Activated CD4-positive, CD25-positive, alpha-beta regulatory T cell treated with anti-CD3 and anti-CD28 coated beads, Interleukin-2, amount 50 U/mL, for 72 hours (primary cell): ENCODE measurements at places on chromosomes 3 and 15.

DNA sequence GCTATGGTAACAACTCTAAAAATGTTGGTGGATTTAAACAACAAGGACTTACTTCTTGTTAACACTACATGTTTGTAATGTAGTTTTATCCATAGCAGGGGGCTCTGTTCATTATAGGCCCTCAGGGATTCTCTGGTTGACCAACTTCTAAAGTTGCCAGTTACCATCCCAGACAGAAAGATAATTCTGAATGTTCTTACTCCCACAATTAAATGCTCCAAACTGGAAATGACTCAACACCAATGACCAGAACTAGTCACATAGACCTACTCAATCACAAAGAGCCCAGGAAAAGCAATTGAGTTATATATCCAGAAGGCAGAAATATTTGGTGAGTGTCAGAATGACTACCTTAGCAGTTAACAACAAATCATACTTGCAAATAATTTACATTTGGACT is 199.3 kb upstream of the UMPS start:
- no peak for DNase-seq

- no peak for DNase-seq
These were observed 31.6 kb downstream of the TIPARP start for GRCh38 chr3:156705761-156706616.

DNA sequence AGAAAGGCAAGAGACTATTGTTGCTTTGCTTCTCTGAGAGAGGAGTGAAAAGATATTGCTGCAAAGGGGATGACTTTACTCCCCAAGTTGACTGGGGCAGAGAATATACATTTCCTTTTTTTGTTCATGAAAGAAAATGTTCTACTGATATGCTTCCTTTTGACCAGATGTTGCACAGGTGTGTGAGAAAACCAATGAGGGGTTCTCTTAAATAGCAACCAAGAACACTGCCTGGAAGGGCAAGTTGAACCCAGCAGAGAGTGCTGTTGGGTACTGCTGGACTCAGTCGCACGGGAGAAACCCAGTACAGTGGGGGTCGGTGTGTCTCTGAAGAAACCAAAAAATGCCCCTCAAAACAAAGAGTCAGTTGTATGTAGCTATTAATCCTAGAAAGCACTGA is 101.2 kb downstream of the CHST2 start:
- DNase-seq, result no peak

- DNase-seq, result no peak
These were observed 12.0 kb downstream of the AMOTL2 start for GRCh38 chr3:134362221-134362620.

DNA sequence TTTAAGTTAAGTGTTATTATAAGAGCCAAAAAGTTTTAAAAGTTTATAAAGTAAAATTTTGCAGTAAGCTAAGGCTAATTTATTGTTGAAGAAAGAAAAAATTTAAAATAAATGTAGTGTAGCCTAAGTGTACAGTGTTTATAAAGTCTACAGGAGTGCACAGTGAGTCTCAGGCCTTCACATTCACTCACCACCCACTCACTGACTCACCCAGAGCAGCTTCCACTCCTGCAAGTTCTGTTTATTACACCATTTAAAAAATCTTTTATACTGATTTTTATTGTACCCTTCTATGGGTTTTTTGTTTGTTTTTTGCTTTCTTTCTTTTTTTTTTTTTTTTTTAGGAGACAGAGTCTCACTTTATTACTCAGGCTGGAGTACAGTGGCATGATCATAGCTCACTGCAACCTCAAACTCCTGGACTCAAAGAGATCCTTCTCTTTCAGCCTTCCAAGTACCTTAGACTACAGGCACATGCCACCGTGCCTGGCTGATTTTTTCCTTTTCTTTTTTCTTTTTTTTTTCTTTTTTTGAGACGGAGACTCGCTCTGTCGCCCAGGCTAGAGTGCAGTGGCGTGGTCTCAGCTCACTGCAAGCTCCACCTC is 25.9 kb downstream of the CSTA start:
- no peak for DNase-seq

- DNase-seq, result no peak
These were observed 439.1 kb upstream of the GRM7 start for GRCh38 chr3:6421666-6422445.

GRCh38 chr15:48564690-48565089 is 80.8 kb downstream of the FBN1 start:
- DNase-seq, result no peak

DNA sequence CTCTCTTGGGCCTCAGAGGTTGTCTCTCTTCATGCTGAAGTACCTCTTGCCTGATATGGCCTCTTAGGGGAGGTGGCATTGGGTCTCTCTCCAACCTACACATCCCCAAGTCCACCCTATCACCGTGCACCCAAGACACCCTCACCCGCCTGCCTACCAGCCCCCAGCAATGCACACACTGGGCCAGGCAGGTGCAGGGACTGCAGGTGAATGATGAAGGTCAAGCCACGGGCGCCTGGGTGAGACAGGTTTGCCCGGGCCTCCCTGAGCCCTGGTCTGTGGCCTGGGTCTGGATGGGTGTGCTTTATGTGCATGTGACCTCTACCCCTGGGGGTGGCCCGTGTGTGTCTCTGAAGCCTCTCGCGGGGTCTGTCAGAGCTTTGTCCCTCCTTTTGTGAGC is 68.3 kb downstream of the WNT7A start:
- no peak for DNase-seq

- DNase-seq, result no peak
These were observed 18.6 kb upstream of the TRPC1 start for GRCh38 chr3:142705198-142705597.

GRCh38 chr3:47512416-47513124 is 942 bp downstream of the ELP6 start:
- peak; percentile 49 for DNase-seq

GRCh38 chr3:103813955-103814354 is 1379.1 kb downstream of the ZPLD1 start:
- no peak for DNase-seq

GRCh38 chr3:49416867-49417266 is 4.6 kb downstream of the TCTA start:
- DNase-seq, result no peak

- DNase-seq, result no peak
These were observed 326.4 kb upstream of the ARL6 start for GRCh38 chr3:97438131-97438530.

GRCh38 chr3:15635121-15635661 is 33.6 kb downstream of the BTD start:
- no peak for DNase-seq

DNA sequence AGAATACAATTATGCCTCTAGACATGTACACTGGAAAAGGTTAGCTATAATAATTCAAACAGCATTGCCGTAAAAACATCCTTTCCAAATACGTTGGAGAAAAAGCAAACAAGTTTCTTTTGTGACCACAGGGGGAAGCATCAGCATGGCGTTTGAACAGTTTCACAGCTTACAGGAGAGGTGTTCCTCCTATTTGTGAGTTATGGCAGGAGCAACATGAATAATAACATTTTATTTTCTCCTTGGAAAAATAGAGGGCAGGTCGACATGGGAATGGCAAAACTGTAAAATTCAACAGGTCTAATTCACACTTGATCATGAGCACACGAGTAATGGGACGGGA is 39.7 kb upstream of the GADL1 start:
- no peak for DNase-seq

DNA sequence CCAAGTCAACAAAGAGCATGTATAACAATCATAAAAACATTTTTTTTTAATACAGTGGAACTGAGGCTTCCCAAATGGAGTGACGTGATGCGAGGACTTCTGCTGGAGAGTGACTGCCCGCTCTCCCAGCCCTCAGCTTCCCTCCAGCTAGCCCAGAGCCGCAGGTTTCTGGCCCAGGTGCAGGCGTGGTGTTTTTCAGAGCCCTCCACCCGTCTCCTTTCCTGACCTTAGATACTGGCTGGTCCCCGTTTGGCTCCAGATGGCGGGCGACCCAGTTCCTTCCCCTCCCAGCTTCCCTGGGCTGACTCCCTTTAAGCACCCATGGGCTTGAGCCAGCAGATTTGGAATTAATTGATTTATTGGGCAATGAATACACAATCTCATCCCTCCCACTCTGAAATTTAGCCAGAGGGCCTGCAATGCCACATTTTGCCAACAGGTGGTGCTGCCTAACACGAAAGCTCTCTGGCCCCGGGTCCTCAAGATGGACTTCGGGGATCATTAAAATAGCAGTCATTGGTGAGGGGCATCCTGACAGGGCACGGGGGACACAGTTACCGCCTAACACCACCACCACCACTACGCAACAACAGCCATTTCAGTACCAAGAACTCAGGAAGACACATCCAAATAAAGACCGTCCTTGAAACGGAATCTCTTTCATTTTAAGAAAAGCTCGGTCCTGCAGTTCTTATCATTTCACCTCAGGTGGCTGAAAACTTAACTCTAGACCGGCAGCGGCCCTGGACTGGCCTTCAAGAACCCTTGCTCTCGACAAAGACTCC is 47.5 kb upstream of the MUC4 start:
- peak; percentile 83 for DNase-seq

DNA sequence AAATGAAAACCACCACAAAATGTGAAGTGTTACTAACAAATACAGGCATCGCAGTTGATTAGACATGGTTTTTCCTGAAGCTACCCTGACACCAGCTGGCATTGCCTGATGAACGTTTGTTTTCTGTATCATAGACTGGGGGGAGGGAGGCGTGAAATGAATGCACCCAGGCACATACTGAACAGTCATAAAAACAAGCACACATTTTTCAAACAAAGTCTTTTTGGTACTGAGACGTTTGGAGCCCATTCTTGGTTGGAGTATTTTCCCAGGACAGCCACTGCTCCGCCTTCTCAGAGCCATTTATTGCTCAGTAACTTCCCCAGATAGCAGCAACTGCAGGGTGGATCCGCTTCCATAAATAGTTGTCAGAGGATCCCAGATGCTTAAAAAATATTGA is 52.4 kb downstream of the KLF13 start:
- no peak for DNase-seq

GRCh38 chr15:50055332-50055731 is 63.7 kb downstream of the ATP8B4 start:
- no peak for DNase-seq

DNA sequence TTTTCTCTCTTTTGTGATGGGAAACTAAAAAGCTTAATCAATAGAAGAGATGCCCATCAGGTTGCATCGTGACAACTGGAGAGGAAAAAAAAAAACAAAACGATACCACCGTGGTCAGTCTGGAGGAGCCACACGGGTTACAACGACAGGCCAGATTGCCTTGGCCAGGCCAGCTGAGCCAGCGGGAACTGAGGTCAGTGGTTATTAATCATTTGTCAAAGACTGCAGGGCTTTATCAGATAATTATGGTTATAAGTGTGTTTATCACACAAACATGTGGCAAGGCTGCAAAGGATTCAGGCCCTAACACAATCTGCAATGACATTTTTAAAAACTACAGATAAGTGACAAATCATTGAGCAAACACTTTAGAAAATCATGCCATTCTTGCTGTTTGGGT is 135.0 kb upstream of the FAM3D start:
- DNase-seq, result no peak

GRCh38 chr3:138381950-138382715 is 33.8 kb downstream of the MRAS start:
- DNase-seq, result no peak

GRCh38 chr3:100581650-100582049 is 27.8 kb upstream of the ADGRG7 start:
- DNase-seq, result no peak

GRCh38 chr3:126567696-126568438 is 9.1 kb upstream of the C3orf22 start:
- no peak for DNase-seq

GRCh38 chr3:181698263-181698954 is 13.3 kb upstream of the SOX2 start:
- DNase-seq, result no peak

DNA sequence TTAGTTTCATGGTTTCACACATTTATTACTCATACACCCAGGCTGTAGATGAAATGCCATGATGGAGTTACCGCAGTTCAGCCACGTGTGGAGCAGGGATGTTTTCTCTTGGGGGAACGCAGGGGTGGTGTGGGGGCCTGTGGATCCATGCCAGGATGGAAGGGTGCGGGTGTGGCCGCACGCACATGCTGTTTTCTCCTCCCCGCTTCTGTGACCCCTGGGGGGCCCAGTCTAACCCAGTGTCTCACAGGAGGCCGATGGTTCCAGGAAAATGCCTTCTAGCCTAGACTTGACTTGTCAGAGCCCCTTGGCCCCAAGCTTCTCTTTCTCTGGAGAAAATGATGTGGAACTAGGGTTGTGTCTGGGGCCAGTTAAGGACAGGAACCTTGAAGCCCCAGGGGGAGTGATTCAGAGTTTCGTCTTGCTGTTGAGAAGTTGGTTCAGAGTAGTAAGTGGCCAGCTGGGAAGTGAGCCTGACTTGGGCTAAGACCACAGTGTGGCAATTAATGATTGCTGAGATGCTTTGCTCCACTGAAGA is 240.4 kb upstream of the BHLHE40 start:
- no peak for DNase-seq

- DNase-seq, result no peak
These were observed 347.9 kb upstream of the STAC start for GRCh38 chr3:36032180-36033047.

- no peak for DNase-seq
These were observed 81.7 kb downstream of the PRICKLE2 start for GRCh38 chr3:64143409-64144130.

DNA sequence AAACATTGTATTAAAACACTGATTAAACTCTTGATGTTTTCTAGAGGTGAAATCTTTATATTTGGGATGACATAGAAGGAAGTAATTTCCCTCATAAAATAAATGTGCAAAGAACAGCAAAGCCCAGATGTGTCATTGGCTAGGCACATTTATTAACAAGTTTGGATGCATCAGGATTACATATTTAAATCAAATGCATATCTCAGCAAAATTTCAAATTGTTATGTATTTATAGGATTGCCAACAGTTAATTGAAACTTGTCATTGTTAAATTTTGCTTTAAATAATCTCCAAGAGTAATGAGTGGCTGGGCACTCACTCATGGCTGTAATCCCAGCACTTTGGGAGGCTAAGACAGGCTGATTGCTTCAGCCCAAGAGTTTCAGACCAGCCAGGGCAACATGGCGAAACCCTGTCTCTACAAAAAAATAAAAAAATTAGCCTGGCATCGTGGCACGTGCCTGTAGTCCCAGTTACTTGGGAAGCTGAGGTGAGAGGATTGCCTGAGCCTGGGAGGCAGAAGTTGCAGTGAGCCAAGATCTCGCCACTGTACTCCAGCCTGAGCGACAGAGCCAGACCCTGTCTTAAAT is 28.2 kb downstream of the ARIH1 start:
- no peak for DNase-seq

DNA sequence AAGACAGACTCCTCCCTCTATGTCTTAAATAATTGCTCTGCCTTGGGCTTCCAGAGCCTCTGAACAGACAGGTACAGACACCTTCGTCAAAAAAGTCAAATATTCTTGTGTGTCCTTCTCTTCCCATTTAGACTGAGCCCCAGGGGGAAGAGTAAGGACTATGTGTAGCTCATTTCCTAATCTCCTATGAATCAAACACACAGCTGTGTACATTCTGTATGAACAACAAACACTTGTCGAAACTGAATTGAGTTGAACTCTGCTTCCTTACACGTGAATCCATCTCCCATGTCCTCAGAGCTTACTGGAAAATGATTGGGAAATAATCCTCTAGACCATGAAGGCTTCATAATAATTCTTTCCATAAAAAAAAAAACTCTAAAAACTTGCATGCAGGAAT is 80.8 kb downstream of the MOBP start:
- DNase-seq, result no peak
